Hematopoietic multipotent progenitor cell treated with erythropoietin and hydrocortisone succinate and interleukin-3 and kit ligand, for 8 days (in vitro differentiated cells): ENCODE measurements at places on chromosomes 3 and 15.
A peak's percentile ranks its signal among the peaks of the same experiment; 100 is the strongest.

GRCh38 chr15:84909782-84910181 lies 25.3 kb downstream of the SLC28A1 start:
- no peak for DNase-seq

DNA sequence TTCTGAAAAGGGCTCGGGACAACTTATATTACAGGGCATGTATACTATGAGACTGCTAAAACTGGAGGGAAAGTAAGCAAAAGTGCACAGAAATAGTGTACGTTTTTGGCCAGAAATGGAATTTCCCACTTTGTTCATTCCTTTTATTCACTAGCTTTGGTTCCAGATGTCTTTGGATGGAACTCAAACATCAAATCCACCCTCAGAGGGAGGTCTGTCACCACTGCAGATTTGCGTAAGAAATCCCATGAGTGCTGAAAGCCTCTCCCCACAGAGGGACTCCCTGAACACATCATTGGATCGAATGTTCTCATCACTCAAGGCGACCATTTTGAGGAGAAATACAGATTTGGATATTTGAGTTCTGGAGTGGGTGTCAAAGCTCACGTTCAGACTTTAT lies 71.6 kb downstream of the FEM1B start:
- no peak for DNase-seq

GRCh38 chr3:14352002-14352627 lies 50.3 kb upstream of the SLC6A6 start:
- DNase-seq, result peak; percentile 33

GRCh38 chr15:101556273-101556672 lies 66.8 kb upstream of the PCSK6 start:
- no peak for DNase-seq
